ENCODE measurements at places on chromosomes 2 and 18.

DNA sequence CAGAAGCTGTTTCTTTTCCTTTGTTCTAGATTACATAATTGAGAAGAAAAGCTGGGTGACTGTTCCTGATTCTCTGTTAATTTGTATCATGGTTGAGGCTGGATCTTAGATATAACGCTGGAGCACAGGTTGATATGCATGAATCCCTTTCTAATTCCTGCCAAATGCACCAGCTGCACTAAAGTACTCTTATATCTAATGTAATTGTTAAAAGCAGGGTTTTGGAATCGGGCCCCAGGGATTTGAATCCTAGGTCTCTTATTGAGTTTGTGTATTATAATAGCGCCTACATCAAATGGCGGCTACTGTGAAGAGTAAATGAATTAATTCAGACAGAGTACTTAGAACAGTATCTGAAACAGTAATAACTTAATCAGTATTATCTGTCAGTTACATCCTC is 80.4 kb downstream of the MC4R start:
- DNase-seq = no peak

DNA sequence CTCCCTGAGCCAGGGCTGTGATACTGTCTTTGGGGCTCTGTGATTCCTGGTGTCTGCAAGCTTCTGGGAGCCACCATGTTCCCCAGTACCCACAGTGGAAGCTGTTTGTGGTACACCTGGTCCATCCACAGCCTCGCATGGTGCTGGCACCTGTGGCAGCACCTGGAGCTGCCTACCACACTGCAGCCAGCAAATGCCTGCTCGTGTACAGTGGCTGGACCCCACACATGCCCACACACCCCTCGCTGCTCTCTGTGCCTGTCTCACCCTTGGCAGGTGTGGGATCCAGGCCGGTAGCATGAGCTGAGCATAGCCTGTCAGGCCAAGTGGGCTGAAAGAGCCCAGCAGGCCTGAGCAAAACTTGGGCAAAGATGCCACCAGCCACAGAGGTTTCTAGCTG is 41.8 kb upstream of the CSRNP3 start:
- DNase-seq = no peak

GRCh38 chr2:221642447-221642846 is 70.3 kb upstream of the EPHA4 start:
- DNase-seq = no peak

DNA sequence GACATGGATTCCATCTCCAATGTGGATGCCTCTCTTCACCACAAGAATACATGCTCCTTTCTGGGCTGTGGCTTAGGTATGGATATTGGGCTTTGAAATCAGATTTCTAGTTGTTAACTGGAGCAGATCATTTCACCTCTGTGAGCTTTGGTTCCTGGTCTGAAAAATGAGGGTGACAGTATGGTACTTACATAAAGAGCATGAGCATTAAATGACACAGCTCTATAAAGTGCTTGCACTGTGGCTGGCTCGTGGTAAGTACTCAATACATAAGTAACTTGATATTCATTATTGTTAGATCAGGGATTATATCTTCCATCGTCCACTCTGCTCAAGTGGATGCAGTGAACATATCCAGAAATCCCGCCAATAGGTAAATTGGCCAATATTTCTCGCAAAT is 33.4 kb downstream of the ARHGAP25 start:
- DNase-seq = no peak

DNA sequence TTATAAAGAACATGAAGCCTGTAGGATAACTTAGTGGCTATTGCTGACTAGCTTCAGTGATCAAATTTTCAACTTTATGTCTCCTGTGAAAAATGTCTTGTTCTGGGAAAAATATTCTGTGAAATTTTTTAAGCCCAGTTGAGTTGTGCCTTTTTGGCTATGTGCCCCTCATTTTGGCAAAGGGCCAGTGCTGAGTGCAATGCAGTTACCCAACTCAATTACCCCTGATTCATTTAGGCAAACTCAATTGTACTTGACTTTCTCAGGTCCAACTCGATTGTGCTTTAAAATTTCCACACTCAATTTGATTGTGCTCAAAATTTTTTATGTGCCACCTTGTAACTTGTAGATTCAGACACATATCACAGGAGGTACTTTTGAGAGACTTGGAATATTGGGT is 548.8 kb upstream of the NRP2 start:
- no peak for DNase-seq

DNA sequence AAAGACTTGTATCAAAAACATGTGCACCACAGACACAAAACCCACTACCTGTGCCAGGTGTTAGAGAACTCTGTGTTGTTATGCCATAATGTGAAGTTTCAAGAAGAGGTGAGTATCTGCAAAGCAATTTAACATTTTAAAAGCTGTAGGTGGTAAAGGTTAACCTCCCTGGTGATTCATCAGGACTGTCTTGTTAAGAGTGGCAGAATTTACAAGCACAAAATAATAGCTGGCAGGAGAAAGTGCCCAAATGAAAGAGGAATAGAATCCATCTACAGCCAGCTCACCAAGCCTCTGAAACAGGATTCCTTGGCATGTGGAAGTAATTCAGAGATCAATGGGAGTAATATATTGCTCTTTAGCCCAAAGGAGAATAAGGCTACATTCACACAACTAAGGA is 230.7 kb downstream of the AFF3 start:
- DNase-seq = no peak

DNA sequence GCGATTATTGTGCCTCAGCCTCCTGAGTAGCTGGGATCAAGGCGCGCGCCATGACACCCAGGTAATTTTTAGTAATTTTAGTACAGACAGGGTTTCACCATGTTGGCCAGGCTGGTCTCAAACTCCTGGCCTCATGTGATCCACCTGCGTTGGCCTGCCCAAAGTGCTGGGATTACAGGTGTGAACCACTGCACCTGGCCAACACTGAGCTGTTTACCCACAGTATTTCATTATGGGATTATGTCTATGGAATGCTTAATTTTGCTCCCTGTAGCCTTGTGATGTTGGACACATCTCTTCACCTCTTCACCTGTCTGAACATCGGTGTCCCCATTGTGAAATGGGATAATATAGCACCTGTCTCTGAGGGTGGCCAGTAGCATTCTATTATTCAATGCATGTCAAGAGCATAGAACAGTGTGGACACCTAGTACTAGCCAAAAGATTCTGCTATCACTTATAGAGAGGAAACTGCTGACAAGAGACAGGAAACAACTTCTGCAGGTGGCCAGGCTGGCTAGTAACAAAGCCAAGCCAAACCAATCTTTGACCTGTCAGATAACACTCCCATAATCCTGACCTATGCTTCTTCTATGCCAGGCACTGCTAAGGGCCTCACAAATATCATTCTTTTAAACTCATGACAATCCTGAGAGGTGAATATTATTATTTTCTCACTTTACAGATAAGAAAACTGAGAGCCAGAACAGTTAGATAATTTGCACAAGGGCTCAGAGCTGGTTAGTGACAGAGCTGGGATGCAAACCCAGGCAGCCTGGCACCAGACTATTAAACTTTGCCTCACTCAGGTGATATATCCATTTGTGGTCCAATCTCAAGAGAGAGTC is 29.4 kb upstream of the REEP1 start:
- no peak for DNase-seq

GRCh38 chr2:46909771-46910419 is 5.7 kb downstream of the MCFD2 start:
- no peak for DNase-seq

DNA sequence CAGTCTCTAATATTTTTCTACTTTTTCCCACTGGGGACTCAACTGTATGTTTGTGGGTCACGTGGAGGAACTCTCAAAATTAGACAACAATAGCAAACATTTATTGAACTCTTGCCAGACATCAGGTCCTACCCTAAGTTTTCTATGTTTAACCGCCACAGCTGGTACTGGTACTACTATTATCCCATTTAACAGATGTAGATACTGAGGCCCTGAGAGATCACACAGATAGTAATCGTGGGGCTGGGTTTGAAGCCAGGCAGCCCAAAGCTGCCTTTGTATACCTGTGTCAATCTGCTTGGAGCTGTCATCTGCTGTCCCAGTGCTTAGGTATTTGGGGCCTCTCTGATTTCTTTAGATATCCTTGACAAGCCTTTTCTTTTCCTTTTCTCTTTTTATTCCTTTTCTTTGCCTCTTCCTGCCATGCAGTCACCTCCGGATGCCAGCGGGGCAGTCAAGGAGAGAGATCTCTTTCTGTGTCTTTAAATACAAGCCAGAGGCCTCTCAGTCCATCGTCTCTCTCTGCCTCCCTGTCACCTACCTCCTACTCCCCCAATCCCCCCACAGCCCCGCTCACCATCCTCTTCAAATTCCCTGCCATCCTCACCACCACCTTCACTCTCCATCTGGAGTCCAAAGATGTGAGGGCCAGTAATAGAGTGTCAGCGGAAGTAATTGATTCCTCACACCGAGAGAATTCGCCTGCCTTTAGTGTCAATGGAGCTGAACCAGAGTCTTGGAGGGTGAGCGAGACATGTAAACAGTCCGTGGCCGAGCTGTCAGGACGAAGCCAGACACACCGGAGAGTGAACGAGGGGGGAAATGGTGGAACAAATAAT is 23.4 kb downstream of the NRP2 start:
- no peak for DNase-seq

GRCh38 chr2:136072621-136073020 is 45.3 kb downstream of the CXCR4 start:
- DNase-seq = no peak

DNA sequence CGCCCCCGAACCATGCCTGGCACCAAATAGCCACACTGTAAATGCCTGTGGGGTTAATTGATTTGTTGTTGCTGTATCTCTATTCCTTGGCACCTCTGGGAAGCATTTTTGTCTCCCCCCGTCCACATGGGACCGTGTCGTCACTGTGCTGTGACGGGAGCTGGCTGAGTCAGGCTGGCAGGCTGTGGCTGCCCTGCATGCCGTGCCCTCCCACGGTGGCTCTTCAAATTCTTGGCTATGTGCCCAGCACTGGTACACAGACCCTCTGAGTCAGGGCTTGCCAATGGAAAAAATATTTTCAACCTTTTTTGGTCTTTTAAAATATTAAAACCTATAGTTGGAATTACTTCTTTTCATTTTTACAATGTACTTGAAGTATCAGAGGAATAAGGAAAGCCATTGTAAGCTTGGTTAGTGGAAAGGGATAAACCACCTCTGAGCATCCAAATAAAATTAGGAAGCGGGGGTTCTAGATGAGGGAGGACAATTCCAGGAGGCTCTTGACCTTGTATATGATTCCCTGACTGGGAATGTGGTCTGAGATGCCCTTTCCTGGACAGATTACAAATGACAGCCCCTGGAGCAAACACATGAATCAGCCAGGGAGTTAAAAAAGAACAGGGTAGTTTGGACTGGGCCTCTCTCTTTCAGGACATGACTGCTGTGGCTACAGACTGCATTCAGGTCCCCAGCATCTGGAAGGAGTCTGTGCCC is 59.4 kb downstream of the DGKD start:
- DNase-seq = no peak

DNA sequence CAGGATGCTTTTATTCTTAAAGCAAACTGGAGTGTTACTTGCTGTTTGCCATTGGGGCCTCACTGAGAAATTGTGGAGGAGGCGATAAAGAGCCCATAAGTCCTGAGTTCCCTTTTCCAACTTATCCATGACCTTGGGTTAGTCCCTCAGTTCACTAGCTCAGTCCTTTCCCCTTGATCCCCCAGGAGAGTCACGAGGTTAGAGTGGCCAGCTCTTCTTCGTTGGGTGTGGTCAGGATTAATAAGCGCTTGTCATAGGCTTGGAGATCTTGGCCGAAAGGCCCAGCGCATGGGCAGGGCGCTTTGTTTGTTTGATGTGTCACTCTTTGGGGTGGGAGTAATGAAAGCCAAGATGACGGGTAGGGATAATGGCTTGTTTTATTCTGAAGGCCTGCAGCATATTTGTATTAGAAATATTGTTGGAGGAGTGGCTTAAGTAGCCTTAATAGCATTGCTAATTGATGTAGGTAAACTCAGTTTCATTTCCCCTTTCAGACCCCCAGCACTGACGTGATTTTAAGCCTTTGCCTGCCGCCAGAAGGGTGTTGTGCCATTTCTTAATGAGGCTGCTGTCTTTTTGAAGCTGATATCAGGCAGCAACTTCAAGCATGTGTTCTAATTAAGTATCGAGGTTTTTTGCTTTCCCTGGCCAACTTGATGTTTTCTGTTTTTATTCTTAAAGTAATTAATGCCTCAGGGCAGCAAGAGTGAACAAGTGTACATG is 15.7 kb downstream of the GRHL1 start:
- DNase-seq = no peak

DNA sequence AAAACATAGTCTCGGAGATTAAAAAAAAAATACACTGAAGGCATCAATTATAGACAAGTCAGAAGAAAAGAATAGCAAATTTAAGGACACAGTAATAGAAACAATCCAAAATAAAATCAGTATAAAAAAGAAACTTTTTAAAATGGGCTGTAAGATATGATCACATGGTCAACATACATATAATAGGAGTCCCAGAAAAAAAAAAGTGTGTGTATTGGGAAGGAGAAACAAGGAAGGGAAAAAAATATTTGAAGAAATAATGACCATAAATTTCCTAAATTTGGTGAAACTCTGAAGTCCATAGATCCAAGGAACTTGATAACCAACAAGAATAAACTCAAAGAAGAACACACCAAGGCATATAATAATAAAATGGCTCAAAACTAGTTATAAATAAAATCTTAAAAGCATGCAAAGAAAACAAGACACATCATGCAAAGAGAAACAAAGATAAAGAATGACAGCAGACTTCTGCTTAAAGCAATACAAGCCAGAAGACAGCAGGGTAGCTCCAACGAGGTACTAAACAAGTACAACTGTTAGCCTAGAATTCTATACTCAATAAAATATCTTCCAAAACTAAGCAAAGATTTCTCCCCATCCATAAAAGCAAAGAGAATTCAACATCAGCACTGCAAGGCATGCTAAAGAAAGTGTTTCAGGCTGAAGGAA is 115.1 kb downstream of the NBAS start:
- no peak for DNase-seq

All from activated effector memory CD4-positive, alpha-beta T cell treated with Interleukin-2 at 50 U/mL for 16 hours (primary cell).